NCI-H2081 treated with DMSO at 0.1 percent for 48 hours (cell line): ENCODE measurements at places on chromosomes 11 and 22.

GRCh38 chr22:40855979-40856512 is 393 bp downstream of the ST13 start:
- DNase-seq: no peak

- no peak for DNase-seq
These were observed 2.9 kb downstream of the MYO7A start for GRCh38 chr11:77130763-77131513.

- no peak for DNase-seq
These were observed 127.8 kb downstream of the PARVA start for GRCh38 chr11:12505183-12505582.

GRCh38 chr11:113551645-113552044 is 76.4 kb upstream of the DRD2 start:
- no peak for DNase-seq

- DNase-seq: no peak
These were observed 46.4 kb upstream of the FTH1 start for GRCh38 chr11:62013537-62014476.

DNA sequence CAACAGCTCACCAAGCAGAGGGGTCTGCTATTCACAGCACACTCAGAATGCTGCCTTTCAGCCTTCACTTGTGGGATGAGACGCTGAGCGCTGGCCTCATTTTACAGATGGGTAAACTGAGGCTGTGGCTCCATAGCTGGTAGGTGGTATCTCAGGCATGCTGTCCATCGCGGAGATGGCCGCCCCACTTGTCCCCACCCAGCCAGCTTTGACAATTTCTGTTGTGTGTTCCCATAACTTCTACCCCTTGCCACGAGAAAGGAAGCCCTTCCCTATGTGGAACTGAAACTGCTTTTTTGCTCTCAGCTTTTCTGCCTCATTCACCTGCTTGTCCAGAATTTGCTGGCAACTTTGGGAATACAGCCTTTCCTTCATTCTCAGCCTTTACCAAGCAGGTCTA is 36.1 kb upstream of the NNMT start:
- no peak for DNase-seq

DNA sequence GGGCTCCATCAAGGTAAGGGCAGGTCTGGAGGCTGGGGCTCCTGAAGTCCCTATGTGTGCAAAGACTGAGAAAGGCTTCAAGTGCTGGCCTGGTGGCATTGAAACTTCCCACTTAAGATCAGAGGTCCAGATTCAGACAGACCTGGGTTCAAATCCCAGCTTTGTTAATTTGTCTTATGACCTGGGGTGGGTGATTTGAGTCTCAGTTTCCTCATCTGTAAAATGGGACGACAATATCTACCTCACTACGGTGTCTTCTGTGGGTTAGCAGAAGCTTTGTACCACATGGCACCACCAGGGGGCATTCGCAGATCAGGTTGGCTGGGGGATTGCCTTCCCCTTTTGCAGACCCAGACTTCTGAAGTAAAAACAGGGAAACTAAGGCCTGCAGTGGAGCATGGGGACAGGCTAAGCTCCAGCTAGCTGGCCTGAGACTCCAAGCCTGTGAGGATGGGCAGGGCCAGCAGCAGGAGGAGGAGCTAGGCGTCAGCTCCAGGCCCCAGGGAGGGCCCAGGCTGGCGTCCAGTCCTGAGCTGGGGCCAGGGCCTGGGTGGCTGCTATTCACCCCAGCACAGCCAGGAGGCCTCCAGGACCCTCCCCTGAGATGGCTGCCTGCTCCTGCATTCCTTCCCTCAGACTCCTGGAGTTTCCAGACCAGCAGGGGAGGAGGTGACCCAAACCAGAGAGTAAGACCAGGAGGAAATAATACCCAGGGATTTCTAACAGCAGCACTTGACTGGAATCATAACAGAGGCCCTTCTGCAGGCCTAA is 1.5 kb downstream of the CASTOR1 start:
- no peak for DNase-seq

- DNase-seq: no peak
These were observed 1.5 kb downstream of the SIDT2 start for GRCh38 chr11:117180020-117180419.

DNA sequence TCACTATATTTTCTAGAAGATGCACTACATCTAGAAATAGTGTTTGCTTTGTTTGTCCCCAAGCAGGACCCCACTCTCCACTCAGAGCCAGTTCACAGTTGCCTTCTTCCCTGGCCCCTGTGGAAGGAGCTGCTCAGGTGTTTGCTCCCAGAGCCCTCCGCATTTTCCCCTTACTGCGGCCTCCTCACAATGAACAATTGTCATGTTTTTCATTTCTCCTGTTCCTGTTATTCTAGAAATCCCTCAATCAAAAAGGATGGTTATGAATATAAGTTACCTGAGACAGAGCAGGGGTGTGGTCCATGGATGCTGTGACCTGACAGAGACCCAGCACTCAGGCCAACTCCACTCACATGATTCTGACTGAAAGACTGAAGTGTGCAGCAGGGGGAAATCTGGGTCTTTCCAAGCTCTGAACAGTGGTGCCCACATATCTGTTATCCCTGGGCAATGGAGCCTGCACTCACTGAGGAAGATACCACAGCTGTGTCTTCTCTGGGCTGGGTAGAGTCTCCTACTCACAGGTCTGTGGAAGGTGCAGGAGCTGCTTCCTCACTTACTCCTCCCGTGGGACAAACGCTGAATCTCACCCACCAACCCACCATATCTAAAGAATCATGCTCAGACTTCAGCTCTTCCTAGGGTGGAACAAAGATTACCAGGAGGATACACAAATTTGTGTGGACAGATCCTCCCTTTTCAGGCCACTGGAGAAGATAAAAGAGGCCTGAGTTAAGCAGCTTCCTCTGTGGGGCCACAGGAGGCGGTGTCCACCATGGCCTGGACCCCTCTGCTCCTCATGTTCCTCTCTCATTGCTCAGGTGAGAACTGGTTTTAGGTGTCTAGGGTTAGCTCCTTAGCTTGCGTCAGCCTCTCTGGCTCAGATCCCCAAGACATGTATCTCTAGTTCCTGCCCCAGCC is 87.1 kb upstream of the TOP3B start:
- DNase-seq: no peak

- no peak for DNase-seq
These were observed 16.4 kb upstream of the UPK3A start for GRCh38 chr22:45268167-45268957.

DNA sequence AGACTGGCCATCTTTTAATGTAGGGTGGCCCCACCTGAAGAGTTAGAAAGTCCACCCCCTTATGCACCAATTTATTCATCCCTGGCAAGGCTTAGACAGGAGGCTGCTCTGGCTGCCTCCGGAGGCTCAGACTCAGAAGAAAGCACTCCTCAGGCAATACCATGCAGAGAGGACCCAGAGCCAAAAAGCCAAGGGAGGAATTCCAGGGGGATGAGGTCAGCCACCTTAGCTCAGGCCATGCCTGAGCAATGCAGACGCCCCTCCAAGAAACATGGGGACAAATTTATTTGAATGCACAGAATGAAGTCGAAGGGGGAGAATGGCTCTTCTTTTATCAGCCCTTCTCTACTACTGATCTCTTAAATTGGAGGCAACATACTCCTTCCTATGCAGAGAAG is 39.7 kb upstream of the GLYAT start:
- DNase-seq: no peak

- DNase-seq: no peak
These were observed 2.0 kb upstream of the OR2AG1 start for GRCh38 chr11:6780829-6781228.

DNA sequence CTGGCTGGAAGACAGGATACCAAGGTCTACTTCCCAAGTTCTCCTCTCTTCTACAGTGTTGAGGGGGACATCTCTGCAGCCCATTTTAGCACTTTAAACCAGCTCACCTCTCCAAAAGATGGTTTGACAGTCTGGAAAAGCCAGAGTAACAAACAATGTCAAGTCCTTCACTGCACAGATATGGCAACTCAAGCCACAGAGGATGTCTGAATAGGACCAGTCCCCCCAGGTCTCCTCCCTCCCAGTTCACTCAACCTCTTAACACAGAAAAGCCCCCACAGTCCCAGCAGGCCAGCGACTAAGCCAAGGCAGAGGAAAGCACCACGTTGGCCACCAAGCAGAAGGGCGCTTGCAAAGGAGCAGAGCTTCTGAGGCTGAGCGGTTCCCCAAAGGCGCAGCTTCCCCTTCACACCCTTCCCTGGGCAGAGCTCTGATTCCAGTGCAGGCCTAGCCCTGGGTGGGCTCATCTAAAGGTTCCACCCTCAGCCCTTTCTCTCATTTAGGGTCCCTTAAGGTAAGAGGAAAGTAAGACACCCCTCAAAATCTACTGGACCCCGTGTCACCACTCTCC is 62.7 kb downstream of the PAK1 start:
- no peak for DNase-seq

DNA sequence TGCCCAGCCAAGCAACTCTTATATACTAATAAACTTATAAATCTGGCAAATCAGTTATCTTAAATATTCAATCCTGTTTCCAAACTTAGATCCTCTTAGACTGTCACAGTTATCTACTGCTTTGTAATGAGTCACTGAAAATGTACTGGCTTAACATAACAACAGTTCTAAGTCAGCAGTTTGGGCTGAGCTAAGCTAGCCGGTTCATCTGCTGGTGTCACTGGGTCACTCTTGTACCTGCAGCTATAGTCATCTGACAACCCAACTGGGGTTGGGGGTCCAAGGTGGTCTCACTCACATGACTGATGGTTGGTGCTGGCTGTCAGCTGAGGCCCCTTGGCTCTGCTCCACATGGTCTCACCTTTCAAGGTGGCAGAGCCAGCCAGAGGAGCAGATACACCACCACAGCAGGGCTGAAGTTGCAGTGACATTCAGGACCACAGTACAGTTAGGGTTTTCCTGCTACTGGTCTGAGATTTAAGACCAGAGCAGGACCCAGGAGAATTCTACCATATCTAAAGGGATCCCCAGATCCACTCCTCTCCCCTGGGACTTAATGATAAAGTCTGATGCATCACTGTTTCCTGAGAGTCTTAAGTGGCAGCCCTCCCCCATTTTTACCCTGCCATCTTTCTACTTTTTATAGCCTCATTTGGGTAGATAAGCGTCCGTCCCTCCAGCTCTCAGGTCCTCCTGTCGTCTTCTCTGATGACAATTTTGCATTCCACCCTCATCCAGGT is 7.9 kb upstream of the MACROD1 start:
- DNase-seq: no peak

DNA sequence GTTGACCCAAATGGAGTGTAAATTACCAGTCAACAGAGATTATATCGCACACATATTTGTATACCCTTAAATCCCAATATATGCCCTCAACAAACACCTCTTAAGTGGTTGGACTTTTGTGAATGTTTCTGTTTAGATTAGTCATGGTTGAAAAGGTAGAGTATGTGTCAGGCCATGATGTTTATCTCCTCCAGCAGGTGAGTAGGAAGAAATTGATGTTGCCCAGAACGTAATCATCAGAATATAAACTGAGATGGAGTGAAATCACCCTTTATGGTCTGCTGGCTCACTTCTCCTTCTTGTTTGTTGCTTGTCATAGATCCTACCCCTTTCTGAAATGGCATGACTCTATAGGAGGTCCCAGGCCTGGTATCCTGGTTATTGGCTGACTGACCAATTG is 431.8 kb downstream of the ETS1 start:
- DNase-seq: no peak

DNA sequence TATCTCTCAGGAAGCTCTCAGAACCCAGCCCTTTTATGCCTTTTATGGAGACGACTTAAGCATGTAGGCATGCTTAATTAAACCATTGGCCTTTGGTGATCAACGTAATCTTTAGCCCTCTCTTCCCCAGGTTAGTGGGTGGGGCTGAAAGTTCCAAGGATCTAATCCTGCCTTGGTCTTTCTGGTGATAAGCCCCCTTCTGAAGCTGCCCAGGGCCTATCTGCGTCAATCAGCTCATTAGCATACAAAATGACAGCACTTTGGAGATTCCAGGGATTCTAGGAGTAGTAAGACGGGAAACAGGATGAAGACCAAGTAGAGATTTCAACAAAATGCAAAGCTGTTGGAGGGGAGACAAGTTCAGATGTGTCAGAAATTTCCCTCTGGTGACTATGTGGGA is 3.1 kb downstream of the FAM118A start:
- no peak for DNase-seq
